ENCODE measurements at places on chromosomes 13 and 19.

DNA sequence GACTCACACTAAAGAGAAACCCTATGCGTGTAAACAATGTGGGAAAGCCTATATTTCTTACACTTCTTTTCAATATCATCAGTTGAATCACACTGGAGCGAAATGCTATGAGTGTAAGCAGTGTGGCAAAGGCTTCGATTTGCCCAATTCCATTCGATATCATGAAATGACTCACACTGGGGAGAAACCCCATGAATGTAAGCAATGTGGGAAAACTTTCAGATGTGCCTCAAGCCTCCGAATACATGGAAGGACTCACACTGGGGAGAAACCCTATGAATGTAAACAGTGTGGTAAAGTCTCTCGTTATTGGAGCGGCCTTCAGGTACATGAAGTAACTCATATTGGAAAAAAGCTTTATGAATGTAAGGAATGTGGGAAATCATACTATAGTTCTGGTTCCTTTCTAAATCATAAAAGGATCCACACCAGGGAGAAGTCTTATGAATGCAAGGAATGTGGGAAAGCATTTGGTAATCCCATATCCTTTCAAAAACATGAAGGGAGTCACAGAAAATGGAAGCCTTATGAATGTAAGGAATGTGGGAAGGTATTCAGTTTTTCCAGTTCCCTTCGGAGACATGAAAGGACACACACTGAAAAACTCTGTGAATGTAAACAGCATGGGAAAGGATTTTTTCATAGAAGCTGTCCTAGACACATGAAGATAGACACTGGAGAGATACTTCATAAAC is 28.1 kb downstream of the ZNF20 start:
- DNase-seq: no peak

GRCh38 chr13:33577007-33577406 is 240.9 kb upstream of the RFC3 start:
- DNase-seq: no peak

DNA sequence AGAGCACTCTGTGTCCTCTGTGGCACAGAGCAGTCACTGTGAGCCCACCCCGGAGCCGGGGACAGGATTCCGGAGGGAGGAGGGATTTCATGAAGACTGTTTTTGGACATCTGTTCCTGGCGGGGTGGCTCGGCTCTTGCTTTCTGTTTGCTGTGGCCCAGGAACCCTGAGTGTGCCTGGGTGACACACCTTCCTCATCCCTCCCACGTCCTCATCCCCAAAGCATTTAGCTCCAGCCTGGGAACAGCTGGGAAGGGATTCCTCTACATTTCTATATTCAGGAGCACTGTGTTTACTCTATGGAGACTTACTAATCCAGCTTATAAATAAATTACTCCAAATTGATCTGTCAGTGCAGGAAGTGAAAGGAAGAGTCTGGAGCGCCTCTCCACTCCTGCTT is 97.8 kb upstream of the UBL3 start:
- no peak for DNase-seq

- DNase-seq: peak; percentile 62
Measured at GRCh38 chr19:1269478-1270212, 513 bp downstream of the CIRBP start.

- DNase-seq: no peak
Measured at GRCh38 chr13:35741657-35742056, 265.2 kb upstream of the MAB21L1 start.

DNA sequence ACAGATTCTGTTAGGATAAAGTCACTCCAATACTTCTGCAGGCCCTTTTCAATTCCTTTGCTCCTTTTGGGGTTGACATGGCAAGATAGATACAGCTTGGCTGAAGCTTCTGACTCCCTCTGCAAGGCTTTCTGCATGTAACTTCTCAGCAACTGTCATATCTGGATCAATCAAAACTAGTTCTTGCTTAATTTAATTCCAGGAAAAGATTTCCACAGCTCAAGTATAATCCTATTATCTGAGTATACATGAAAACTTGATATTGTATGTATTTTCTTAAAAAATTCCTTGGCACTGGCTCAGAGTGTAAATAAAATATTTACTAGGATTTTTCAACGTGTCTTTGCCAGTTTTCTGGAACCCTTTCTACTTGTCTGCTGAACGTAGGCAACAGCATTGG is 109.6 kb downstream of the STARD13 start:
- DNase-seq: no peak

DNA sequence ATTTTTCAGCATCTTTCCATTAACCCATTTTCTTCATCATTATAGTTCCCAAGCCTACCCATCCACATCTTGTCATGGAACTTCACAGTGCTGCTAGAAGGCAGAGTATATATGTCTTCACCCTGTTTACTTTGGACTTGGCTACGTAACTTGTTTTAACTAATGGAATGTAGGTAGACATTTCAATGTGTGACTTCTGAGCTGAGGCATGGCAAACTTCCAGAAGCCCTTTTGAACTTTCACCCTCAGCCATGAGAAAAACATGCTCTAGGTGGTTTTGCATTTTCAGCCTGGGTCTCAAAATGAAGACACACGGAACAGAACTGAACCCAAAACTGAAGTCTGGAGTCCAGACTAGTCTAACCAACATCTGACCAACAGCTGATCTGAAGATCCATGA is 3.2 kb downstream of the TEX30 start:
- no peak for DNase-seq

- DNase-seq: no peak
Measured at GRCh38 chr19:49862391-49863253, 4.8 kb downstream of the PNKP start.

GRCh38 chr19:6078068-6078467 is 32.2 kb downstream of the RFX2 start:
- no peak for DNase-seq

GRCh38 chr13:109976206-109976997 is 190.0 kb upstream of the IRS2 start:
- DNase-seq: no peak

DNA sequence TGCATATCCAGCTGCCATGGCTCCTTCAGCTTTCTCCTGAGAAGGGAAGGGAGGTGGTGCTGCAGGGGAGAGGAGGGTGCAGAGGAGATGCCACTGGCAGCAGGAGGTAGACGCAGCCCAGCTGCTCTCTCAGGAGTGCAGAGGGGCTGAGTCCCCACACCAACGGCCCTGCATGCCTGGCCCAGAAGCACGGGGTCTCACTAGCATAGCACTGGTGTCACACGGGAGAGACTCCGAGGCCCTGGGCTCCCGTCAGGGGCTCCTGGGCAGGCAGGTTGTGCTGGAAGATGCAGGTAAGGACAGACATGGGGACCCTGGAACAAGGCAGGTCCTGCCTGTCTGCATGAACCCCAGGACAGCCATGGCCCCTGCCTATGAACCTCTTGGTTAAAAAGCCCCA is 80.1 kb downstream of the C1QTNF9 start:
- DNase-seq: no peak

GRCh38 chr13:28953714-28954418 is 133.7 kb downstream of the MTUS2 start:
- DNase-seq: no peak

DNA sequence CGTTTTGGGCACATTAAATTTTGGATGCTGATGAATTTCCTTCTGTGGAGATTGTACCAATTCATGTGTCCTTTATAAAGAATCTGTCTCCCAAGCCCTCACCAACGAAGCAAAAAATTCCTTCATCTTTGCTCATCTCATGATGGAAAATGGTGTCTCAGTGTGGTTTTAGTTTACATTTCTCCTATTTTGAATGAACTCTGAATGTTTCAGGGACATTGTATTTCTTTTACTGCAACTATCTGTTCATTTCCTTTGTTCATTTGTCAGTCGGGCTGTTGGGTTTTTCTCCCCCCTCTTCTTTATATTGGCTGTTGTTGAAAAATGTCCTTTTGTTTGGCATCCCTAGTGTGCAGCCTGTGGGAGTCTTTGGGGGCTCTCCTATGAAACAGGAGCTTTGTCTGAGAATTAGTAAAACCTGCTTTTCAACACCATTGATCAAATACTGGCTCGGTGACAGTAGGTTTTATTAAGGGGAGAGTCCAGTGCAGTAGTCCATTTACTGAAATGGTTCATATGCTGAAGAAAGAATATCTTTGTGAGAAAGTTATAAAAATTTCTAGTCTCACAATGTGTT is 91.3 kb upstream of the C1QTNF9B start:
- DNase-seq: no peak

GRCh38 chr19:6018786-6019185 is 40.8 kb upstream of the RANBP3 start:
- DNase-seq: no peak

GRCh38 chr13:30848332-30849027 is 57.6 kb upstream of the MEDAG start:
- no peak for DNase-seq

GRCh38 chr19:10068205-10068604 is 17.9 kb upstream of the SHFL start:
- DNase-seq: no peak

GRCh38 chr19:46861691-46862502 is 1.1 kb downstream of the ARHGAP35 start:
- no peak for DNase-seq

- DNase-seq: no peak
Measured at GRCh38 chr13:110557610-110558305, 3.8 kb downstream of the RAB20 start.

DNA sequence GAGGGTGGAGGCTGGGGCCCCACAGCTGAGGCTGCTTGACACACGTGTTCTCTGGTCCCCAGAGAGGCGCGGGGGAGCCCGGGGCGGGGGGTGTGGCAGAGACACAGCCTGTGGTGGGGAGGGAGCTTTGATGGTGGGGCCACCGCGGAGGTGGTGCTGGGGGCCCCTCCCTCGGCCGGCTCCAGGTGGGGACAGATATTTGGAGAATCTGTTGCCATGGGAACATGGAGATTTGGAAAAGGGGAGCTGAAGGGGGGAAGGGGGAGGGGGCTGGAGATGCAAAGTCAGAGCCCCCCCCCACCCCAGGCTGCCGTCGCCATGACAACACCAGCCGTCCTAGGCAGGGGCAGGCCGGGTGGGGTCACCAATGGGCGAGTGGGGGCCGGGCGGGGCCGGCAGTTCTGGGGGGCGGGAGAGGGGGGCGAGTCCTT is 1.2 kb downstream of the PRKCG start:
- DNase-seq: no peak

- DNase-seq: no peak
Measured at GRCh38 chr13:23771552-23771951, 117.6 kb downstream of the MIPEP start.

GRCh38 chr13:113951246-113951999 is 22.5 kb downstream of the C13orf46 start:
- no peak for DNase-seq

GRCh38 chr19:15321739-15322138 is 10.6 kb downstream of the BRD4 start:
- no peak for DNase-seq

DNA sequence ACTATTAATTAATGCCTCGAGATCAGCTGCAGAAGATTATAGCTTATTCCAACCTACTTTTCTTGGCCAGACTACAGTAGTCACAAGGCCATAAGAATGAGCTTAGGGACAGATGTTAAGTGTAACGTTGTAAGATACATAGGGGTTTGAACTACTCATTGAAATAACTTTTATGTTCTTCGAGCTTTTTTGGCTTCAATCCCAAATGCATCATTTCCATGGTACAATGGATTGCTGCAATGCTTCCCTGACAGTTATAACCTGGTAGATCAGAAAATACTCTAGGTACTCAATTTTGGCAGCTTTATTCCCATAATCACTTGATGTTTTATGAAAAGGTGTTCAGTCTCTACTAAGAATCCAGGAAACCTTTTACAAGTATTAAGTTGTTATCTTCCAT is 2216.7 kb upstream of the PCDH20 start:
- DNase-seq: no peak

GRCh38 chr19:45424191-45425058 is 708 bp upstream of the ERCC1 start:
- no peak for DNase-seq

DNA sequence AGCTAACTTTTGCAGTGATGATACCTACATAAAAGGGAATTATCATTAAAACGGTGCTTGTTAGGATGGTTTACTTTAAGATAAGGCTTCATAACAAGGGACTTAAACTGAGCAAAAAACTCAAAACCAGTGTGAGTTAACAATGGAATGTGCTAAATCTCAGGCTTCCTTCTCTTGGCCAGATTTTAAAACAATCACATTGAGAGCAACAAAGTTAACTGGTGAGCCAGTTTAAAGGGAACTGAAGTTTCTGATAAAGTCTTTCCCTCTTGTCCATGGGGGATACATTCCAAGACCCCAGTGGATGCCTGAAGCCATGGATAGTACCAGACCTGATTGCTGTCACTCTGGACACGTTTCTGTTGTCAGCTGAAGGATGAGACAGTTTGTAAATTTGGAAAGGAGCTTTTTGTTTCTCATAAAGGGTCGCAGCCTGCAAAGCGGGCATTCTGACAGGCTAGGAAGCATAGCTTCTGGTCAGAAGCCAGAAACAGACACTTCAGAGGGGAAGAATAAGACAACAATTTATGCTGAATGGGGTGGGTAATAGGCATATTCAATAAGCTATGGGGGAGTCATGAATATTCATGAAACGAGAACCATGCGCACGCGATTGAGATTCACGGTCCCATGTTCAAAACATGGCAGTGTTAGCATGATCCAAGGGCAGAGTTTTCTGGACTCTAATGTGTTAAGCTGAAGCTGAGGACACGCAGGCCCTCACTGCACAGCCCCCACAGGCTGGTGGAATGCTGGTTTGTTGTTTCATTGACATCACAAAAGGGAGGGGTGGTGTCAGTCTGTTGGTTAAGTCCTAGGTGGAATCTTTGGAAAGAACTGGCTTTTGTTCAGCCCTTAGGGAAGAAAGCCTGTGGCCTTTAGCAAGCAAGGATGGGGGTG is 150.6 kb upstream of the RNF113B start:
- DNase-seq: no peak

DNA sequence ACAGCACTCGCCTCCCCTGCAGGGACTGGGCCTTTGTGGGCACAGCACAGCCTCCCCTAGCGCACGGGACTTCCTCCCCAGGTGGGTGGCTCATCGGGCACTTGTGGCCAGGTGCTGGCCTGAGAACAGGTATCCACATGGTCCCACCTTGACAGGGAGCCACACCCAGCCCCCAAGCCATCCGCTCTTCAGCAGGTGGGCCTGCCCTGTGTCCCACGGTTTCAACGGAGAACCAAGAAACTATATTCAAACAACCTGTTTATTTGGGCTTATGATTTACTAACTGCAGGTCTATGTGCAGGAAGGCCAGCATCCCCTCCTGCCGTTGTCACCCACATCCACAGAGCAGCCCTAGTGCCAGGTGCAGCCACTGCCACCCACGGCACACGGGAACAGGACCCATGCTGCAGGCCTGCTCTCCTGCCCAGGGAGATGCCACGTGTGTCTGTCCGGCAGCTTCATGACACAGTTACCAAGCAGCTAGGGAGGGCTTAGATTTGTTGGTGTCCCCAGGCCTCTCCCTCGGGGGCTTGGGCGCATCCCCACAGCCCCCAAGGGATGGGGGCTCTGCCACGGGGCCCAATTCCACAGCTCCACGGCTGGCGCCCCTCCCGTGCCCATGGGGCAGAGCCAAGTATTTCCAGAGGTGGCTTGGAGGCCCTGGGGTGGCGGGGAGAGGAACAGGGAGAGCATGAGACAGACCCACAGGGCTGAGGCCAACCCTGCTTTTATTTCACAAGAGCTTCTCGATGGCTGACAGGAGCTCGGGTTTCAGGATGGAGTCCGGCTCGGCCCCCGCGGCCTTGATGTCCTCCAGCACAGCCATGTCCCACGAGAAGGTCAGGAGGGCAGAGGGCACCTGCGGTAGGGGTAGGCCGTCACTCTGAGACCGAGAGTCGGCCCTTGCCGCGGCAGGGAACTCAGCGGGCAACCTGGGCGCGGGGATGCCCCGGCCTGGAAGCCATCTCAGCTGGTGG is 12.5 kb downstream of the UBXN6 start:
- no peak for DNase-seq

- no peak for DNase-seq
Measured at GRCh38 chr19:38047641-38048040, 140.6 kb downstream of the SIPA1L3 start.
